ENCODE measurements at places on chromosomes 11 and 22.

DNA sequence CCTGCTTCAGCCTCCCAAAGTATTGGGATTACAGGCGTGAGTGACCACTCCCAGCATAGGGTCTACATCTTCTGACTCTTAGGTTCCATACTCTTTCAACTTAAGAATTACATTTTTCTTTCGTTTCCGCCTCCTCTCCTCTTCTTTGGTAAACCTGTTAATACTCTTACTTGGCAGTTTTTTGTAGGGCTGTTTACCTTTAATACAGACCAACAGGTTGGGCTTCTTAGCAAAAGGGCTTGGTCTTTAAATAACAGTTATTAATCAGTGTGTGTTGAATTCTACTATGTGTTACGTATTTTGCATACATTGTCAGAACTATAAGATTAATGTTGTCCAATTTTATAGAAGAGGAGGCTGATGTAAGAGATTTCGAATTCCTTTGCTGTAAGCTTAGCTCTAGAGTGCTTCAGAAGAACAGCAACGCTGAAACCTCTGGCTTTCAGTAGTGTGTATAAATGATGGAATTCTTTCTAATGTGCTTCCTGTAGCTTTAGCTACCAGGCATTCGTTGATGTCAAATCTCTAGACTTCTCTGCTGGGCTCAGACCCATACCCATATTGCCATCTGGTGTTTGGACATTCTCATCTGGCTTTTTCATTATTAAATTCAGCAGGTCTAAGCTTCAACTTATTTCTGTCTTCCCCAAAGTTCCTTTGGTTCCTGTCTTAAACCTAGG, 3.1 kb downstream of the FDX1 start:
- no peak for DNase-seq

- no peak for DNase-seq
These were observed 103.8 kb upstream of the PARVA start for GRCh38 chr11:12273618-12273995.

- DNase-seq: no peak
These were observed 57.9 kb downstream of the RAB38 start for GRCh38 chr11:88117281-88117858.

DNA sequence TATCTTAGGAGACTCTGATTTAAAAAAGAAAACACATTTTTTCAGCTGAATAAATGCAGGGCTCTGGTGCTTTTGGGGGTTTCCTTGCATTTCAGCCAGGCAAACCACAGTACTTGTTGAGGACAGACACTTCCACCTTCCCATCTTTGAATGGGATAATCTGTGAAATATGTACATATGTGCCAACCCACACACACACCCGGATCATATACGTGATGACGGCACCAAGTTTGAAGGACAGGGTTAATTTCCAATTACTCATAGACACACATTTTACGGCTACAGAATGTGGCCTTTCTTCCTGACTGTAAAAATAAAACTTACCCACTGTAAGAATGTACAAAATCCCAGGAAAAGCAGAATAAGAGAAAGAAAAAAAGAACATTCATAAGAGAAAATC, 104.4 kb downstream of the MPPED2 start:
- DNase-seq: no peak

- DNase-seq: no peak
These were observed at the start of gene SCN2B for GRCh38 chr11:118175993-118176777. Gene SCN2B (minus strand): TSS chr11:118176639. CDS start chr11:118176431, 208 bp downstream.

- no peak for DNase-seq
These were observed 82.8 kb downstream of the ST3GAL4 start for GRCh38 chr11:126438272-126438671.

DNA sequence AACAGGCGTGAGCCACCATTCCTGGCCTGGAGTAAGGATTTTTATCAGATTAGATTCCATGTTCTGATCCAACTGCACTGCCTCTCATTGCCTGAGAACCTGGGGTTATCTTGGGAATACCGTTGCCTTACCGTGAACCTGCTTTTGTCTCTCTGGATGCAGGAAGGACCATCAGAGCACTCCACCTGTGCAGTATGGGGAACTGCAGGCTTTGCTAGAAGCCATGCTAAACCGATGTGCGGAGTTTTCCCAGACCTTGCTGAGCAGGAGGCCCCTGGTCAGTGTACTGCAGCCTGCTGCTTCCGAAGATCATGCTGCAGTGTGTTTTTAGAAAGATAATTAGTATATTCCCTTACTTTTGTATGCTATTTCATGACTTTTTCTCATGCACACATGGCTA, 43.6 kb downstream of the MEI1 start:
- no peak for DNase-seq

- no peak for DNase-seq
These were observed 419.5 kb downstream of the INSC start for GRCh38 chr11:15534266-15534665.

DNA sequence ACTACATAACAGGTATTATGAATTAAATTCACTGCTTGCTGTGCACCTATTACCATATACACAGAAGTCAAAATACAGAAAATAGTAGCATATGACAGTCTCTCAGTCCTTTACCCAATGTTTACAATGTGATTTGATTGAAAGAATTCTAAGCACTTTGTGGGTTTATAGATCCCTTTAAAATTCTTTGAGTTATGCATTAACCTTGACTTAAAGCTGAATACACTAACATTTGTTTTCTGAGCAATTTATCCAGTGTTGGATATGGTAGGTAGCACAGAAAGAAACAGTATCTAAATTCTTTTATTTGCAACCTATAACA, 230.8 kb upstream of the DDI1 start:
- DNase-seq: no peak

DNA sequence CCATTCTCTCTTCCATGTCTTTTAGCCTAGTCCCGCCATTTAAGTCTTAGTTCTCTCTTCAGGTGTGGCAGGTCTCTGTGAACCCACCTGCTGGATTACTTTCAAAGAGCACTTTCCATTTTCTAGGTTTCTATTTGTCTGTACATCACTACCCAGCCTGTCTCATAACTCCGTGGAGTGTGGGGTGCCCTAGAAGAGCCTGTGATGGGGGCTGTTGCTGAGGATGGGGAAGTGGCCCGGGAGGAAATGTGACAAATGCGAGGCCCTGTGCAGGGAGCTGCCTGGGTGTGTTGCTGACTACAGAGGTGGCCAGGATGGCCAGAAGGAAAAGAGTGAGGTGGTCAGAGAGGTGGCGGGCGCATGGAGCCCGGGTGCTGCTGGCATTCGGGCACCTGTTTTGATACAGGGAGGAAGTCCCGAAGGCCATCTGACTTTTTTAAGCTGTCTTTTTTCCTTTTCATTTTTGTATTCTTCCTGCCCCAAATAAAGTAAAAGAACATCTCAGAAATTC, 10.7 kb downstream of the DGCR8 start:
- no peak for DNase-seq

DNA sequence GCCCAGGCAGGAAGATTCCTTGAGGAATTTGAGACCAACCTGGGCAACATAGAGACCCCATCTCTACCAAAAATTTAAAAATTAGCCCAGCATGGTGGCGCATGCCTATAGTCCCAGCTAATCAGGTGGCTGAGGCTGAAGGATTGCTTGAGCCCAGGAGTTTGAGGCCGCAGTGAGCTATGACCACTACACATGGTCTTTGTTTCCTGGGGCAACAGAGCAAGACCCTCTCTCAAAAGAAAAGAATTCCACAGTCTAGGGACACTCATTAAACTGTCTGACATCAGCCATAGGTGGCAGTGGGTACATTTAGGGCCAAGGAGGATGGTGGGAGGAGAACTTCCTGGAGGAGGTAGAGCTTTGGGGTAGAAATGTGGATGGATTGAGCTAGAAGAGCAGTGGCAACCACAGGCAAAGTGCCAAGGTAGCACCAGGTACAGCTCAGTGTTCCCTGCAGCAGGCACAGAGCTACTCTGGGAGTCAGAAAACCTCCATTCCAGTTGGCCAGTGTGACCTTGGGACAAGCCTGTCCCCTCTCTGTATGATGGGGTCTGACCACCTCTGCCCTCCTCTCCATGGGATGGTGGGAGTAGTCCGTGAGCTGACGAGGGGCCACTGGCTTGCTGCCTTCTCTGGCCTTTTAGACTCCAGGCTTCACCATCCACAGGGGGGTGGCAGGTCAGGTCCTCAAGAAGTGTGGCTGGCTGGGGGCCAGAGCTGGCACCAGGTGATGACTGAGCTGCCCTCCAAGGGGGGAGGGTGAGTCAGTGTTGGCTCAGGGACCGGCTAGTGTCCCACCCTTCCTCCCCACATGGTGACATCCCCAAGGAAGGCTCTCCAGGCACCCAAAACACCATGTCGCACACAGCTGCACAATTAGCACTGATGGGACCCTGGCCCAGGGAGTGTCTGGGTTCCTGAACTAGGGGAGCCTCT, 3.7 kb upstream of the CLCF1 start:
- no peak for DNase-seq

DNA sequence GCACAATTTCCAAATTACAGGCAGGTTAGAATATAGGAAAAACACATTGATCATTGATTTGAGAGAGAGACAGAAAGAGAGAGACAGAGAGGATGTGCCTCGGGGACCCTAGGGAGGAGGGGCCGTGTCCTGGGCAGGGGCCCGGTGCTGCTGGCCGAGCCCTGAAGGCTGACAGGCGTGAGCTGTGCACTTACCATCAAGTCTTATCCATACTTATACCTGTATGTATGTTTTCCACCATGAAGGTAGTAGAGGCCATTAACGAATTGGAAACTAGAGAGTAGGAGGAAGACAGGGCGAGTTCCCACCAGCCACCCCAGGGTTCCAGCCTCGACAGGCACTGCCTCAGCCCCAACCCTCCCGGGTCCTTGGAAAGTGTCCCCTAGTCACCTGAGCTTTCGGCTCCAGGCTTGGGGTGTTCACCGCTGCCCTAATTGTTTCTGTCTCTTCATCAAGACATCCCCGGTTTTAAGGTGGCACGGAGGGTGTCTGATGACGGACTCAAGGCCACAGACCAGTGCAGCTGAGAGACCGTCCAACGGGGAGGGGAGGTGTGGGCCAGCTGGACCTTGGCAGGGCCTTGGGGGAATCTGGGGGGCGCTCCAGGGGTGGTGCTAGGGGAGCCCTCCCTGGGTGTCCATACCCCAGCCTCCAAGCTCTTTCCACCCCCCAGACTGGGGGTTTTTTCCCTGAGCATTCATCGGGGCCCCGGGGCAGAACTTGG, 431.3 kb downstream of the TBC1D22A start:
- DNase-seq: no peak

GRCh38 chr11:102920118-102920684, 35.3 kb downstream of the MMP13 start:
- DNase-seq: no peak

- no peak for DNase-seq
These were observed 78.4 kb downstream of the CDKN1C start for GRCh38 chr11:2807025-2807681.
